ENCODE measurements at places on chromosomes 7 and 10. TPM values are rescaled to one million over a fixed set of nuclear protein-coding genes. Genes with fewer than 3 reads are reported as not detected.
A peak's percentile ranks its signal among the peaks of the same experiment; 100 is the strongest.

NOM1 gene
- total RNA-seq = 13.9 TPM

DNA sequence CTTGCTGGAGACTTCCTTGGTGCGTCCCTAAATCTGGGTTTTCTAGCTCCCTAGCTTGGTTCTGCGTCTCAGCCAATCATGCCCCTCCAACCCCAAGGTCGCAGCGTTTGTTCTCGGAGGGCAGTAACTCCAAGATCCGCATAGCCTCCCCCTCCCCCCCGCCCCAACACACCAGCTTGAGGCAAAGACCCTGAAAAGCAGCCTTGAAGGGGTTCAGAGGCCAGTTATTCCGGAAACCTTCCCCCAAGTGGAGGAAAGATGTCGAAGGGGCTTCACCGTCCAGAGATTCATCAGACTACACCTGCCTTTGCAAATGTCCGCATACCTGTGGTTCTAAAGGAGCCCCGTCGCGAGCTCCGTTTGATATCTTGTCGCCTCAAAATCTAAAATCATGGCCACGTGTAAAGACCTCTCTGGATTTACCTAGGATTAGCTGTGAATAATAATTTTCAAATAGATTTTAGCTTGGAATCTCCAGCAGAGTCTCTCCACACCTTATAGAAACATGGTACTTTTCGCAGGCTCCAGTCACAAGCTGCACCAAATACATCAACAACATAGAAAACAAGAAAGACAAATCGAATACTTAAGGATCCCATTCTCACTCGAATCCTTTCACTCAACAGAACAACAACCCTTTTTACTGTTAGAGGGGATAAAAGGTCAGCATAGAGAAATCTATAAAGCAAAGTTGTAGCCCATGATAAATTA is 7.9 kb downstream of the DLX6 start:
- H3K4me3 ChIP-seq = no peak overlapping the region
- no peaks in the 10 kb centered on the region for H3K4me1 ChIP-seq
- no peaks in the 10 kb centered on the region for H3K36me3 ChIP-seq
- H3K27me3 ChIP-seq = peaks cover 57% of the 10 kb centered on the region

DNA sequence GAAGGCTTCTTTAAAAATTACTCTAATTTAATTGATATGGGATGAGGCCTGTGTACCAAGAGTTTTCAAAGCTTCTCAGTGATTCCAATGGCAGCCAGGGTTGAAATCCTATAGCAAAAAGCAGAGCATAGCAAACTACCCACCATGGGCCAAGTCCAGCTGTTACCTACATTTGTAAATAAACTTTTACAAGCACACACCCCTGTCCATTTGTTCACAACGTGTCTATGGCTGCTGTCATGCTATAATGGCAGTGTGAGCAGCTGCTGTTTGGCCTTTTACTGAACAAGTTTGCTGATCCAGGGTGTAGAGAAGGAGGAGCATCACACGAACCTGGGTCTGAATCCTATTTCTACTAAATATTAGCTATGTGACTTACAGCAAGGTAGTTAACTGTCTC is 50.0 kb downstream of the NPY start:
- no peak for DNase-seq
- no peak overlapping the region for H3K27ac ChIP-seq
- H3K27me3 ChIP-seq = no peaks in the 10 kb centered on the region
- H3K4me3 ChIP-seq = no peak overlapping the region
- no peaks in the 10 kb centered on the region for H3K4me1 ChIP-seq

- no peak overlapping the region for H3K27ac ChIP-seq
- no peak overlapping the region for H3K4me3 ChIP-seq
- no peaks in the 10 kb centered on the region for H3K27me3 ChIP-seq
- no peaks in the 10 kb centered on the region for H3K4me1 ChIP-seq
- H3K36me3 ChIP-seq = no peaks in the 10 kb centered on the region
Measured at GRCh38 chr7:110170841-110171240, 920.1 kb upstream of the LRRN3 start.

- peaks cover 2% of the 10 kb centered on the region for H3K4me1 ChIP-seq
- H3K27me3 ChIP-seq = no peaks in the 10 kb centered on the region
- no peak overlapping the region for H3K4me3 ChIP-seq
- no peaks in the 10 kb centered on the region for H3K36me3 ChIP-seq
- no peak overlapping the region for H3K27ac ChIP-seq
- peak; percentile 61 for DNase-seq
Measured at GRCh38 chr10:63346015-63346441, 119.7 kb downstream of the JMJD1C start.

- no peaks in the 10 kb centered on the region for H3K4me1 ChIP-seq
- H3K4me3 ChIP-seq = no peak overlapping the region
- no peak overlapping the region for H3K27ac ChIP-seq
- H3K27me3 ChIP-seq = no peaks in the 10 kb centered on the region
- H3K36me3 ChIP-seq = no peaks in the 10 kb centered on the region
- no peak for DNase-seq
Measured at GRCh38 chr7:117034851-117035464, 81.7 kb downstream of the ST7 start.
